Motor neuron (in vitro differentiated cells): ENCODE measurements at places on chromosomes 4 and X. TPM values are rescaled to one million over a fixed set of nuclear protein-coding genes. Genes with fewer than 3 reads are reported as not detected.

DNA sequence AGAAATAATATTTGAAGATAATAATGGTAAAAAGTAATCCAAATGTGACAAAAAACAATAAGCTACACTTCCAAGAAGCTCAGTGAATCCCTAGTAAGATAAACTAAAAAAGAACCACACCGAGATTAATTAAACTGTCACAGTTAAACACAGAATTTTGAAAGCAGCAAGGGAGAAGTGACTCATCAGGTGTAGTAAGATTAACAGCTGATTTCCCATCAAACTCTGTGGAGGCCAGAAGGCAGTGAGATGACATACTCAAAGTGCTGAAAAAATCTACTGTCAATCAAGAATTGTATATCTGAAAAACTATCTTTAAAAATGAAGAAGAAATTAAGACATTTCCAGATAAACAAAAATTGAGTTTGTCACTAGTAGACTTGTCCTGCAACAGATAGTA, 35.3 kb downstream of the STK32B start:
- no peak for ATAC-seq

GRCh38 chr4:5477613-5478012, 230.7 kb downstream of the EVC2 start:
- ATAC-seq, result no peak

- peak; percentile 84 for ATAC-seq
Observed at GRCh38 chr4:41360214-41360920, 103.6 kb downstream of the UCHL1 start.

Gene TCEAL5
- 12.8 and 12.9 TPM in 2 replicates for total RNA-seq

Gene SULT1B1
- total RNA-seq, result 0.58 and 1.6 TPM in 2 replicates

DNA sequence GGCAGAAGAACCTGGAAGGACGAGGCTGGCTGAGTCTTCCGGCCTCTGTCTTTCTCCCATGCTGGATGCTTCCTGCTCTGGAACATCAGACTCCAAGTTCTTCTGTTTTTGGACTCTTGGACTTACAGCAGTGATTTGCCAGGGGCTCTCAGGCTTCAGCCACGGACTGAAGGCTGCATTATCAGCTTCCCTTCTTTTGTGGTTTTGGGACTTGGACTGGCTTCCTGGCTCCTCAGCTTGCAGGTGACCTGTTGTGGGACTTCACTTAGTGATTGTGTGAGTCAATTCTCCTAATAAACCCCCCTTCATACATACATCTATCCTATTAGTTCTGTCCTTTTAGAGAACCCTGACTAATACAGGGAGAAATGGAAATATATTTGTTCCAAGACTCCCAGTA, 265.8 kb downstream of the PCDH18 start:
- ATAC-seq, result no peak

DNA sequence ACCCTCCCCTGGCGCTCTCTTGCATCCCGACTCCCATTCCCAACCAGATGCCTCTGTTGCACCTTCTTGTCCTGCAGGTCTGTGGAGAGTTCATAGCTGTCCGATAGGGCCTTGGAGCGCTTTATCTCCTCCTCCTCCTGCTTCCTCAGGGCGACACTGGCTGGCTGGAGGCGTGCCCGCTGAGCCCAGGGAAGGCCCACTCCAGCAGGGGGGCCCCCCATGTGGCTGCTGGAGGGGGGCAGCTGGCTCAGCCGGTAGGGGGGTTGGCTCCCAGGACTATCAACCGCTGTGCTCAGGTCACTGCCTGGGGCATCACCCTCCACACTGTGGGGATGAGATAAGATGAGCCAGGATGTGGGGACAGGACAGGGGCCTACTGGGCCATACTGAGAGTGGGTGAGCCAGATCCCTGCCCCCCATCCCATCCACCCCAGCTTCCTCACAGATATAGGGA, 25.6 kb downstream of the IQSEC2 start:
- ATAC-seq, result no peak

DNA sequence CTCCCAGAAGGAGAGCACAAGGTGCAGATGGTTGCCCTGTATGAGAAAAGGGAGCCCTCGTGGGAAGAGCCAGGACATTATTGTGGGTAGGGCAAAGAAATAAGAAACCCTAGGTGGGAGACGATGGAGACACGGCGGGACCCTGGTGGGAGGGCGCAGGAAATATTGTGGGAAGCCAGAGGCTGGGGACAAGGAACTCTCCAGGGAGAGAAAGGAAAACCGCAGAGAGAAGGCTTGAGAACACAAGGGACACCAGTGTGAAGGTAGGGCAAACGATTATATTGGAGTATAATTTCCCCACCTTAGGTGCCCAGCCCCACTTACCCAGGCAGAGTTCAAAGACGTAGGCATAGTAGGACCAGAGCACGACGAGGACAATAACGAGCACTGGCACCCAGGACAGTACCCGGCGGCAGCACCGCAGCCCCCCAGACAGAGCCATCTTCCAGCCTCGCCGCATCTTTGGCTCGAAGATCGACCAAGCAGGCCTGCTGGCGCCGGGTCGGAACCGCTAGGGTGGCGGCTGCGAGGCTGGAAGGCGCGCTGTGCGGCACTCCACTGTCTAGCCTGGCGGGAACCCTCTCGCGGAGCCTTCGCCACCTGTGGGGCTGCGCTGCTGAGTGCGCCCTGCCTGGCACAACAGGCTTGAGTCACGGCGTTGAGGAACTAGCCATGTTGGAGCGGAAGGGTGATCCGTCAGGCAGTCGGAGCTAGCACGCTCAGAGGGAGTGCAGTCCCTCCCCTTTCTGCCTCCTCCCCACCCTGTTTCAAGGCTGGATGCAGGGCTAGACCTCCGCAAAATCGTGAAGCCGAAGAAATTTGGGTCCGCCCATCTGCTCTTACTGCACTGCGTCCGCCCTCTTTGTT, at the start of gene ZDHHC15:
ZDHHC15 (minus strand) TSS at position 473 of the 867 bp plus-strand sequence; CDS start at position 460, 13 bp downstream.
- peak; percentile 98 for ATAC-seq

Gene SMAD1
- 61.9 and 95.2 TPM in 2 replicates for total RNA-seq

DNA sequence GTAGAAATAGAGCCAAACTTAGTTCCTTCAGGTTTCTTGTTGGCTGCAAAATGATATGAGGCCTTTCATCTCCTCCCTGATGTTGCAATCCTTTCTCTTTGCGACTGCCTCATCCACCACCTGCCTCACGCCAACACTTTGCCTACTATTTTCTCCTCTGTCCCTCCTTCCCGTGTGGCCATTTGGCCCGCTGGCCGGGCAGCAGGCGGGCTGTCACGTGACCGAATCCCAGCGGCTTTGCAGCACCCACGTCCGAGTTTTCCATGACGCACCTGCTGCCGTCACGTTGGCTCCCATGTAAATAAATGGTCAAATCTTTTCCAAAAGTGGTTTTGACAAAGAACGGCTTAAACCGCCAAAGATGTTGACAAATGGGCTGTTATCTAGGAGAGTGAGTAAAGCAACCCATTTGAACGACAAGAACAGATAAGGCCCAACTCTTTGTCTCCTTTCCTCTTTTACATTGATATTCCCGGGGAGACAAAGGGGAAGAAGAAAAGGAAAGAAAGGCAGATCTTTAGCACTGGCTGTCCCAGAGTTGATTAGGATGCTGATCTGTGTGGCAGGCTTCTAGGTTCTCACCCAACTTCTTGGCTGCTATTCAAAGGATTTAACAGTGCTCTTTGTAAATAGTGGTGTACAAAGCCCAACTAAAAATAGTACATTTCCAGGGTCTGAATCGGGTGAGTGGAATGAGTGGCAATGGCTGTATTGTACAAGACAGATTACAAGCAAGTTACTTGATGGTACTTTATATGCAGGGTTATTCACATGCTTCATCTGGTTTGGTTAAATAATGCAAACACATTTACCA, 174.2 kb upstream of the JADE1 start:
- peak; percentile 91 for ATAC-seq

DNA sequence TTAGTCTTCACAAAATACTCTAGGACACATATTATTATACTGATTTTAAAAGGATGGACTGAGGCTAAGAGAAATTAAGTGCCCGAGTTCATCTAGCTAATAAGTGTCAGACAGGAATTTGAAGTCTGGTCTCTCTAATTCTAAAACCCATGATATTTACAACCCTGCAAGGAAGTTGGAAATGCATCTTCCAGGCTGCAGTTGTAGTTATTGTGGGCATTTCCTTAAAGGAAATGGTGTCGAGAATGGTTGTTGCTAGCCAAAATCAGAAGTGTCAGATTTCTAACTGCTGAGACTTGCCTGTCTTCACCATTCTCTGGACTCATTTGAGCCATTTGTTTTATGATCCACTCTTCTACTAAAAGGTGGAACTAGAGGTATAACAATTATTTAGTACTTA, 82.5 kb downstream of the FAT4 start:
- ATAC-seq, result no peak

Gene RBM41
- total RNA-seq, result 12.8 and 14.4 TPM in 2 replicates

DNA sequence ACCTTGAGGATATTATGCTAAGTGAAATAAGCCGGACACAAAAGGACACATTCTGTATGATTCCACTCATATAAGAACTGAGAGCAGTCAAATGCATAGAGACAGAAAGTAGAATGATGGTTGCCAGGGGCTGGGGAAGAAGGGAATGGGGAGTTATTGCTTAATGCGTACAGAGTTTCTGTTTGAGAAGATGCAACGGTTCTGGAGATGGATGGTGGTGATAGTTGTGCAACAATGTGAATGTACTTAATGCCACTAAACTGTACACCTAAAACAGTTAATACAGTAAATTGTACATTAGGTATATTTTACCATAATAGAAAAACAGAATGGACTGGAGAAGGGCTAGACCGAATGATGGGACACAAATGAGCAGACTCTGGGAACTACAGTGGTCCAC, 15.8 kb downstream of the MAOB start:
- no peak for ATAC-seq

DNA sequence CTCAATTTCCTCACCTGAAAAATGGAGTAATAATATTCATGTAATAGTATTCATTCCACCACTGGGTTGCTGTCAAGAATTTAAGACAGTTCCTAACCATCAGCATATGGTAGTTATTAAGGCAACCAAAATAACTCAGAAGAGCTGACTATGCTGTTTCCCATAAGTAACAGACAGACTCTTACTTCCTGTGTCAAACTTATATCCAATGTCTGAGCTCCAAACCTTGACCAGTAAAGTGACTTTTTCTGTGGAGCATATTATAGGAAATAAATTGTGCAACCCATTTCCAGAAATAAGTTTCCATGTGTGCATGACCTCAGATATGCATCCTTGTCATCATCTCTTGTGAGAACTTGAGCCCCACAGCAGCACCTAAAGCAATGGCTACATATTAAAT, 78.8 kb downstream of the HADH start:
- peak; percentile 55 for ATAC-seq

DNA sequence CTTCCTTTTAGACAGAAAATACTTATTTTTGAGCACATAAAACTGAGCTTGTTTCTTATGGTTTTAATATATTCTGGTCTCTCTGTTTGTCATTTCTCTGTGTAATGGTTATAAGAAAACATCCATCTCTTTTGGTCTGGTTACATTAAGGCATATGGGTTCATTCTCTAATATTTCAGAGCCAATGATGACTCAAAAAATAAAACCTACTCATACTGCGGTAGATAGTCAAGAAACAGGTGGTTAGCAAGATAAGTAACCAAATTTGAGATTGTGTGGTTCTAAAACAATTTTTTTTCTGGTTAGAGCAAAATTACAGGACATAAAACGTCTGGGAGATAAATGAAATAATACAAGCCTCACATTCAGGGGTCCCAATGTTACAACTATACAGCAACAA, 654.5 kb downstream of the STIM2 start:
- no peak for ATAC-seq

DNA sequence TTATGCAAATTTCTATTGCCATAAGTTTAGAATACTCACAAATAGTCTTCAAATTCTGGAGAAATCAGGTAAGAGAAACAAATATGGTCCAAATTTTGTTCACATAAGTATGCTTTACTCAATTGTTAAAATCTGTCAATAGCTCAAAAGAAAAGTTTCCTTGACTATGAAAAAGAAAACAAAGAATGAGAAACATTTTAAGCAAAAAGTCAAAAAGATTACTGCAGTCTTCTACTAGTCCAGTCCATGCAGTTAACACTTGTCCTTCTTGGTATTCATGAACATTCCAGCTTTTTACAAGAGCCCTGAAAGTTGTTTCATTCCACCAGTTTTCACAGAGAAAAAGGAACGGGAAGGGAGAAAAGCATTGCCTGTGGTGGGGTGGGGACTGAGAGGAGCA, 54.7 kb upstream of the ZXDA start:
- no peak for ATAC-seq

- no peak for ATAC-seq
Observed at GRCh38 chr4:154566639-154567204, 3.9 kb downstream of the FGB start.

Gene LPAR4
- total RNA-seq, result 1.4 and 1.7 TPM in 2 replicates

Gene NRK
- 0.16 and 0.23 TPM in 2 replicates for total RNA-seq

DNA sequence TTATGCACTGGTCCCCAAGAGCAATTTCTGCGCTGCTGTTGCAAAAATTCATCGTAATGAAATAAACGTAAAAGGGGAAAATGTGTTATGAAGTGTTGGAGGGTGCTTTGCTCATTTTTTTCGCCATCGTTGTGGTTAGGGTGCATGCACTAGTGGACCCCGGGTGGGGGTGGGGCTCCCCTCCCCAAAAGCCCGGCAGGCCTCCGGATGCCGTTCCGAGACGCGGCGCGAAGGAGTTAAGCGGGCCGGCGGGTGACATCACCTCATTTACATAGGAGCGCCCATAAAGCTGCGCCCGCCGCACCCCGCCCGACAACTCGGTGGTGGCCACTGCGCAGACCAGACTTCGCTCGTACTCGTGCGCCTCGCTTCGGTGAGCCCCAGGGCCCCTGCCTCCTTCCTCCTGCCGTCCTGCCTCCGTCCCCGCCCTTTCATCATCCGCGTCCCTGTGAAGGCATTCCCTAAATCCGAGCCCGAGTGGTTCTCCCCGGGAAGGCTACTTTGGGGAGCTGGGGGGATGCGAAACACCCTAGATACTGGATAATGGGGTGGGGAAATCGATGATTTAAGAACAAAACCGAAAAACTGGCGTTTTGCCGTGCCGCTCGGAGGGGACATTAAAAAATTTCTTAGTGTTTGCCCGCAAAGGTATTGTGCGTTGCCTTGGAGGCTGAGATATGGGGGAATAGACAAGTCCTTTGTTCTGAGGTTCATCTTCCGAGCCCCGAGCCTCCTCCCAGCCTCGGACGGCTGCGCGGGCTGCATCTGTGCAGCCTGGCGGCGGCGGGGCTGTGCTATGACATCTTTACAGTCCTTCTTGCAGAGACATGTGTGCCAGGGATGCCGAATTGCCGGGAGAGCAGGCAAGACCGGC, at the start of gene TMSB4X:
TMSB4X (plus strand) TSS at position 315 of the 874 bp plus-strand sequence.
- peak; percentile 77 for ATAC-seq

GRCh38 chr4:27915822-27916221, 1055.2 kb downstream of the STIM2 start:
- no peak for ATAC-seq

Gene GPC3
- total RNA-seq, result 0.35 TPM in 1 of 2 replicates, not detected in the other

DNA sequence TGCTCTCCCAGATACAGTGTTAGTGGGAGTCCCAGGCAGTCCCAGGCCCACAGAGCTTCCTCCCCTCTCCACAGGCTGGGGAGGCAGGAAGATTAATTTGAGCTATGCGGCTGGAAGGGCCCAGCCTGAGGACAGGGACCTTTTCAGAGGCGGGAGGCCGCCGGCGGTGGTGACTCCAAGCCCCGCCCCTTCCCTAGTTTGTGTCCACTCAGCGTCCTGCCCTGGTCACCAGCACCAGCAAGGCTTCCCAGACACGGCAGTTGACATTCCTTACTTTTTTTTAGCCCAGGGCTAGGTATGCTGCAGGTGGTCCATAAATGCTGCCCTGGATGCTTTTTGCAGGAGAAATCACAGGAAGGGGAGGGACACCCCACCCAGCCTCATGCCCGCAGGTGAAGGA, 67.7 kb upstream of the LRPAP1 start:
- no peak for ATAC-seq
